Urothelium cell line (cell line): ENCODE measurements at places on chromosomes 4 and X.

GRCh38 chrX:21606002-21606401 lies 52.1 kb downstream of the KLHL34 start:
- DNase-seq = no peak

DNA sequence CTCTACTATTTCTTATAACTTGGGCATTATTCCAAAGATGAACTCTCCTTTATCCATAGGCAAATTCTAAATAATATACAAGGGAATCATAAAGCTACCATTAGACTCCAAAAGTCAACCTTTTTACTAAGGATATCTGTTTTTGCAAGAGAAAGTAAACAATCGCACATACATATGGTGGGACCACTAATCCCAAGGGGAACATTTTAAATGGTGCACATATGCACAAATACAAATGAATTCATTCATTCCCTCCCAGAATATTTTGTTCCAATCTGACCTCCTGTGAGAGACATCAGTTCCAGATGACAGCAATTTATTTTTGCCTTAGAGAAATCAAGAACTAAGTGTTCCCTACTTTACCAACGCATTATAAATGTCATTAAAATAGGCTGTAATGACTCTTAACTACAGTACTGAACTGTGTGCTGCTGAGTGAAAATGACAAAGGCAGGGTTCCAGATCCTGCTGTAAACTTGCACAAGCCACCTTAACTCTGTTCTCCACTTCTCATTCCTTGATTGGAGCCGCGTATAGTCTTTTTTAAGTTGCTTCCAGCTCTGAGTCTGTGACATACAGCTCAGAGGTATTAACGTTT lies 2.0 kb downstream of the DHX15 start:
- no peak for DNase-seq

- DNase-seq = no peak
Measured at GRCh38 chr4:101689220-101689619, 101.3 kb upstream of the BANK1 start.

DNA sequence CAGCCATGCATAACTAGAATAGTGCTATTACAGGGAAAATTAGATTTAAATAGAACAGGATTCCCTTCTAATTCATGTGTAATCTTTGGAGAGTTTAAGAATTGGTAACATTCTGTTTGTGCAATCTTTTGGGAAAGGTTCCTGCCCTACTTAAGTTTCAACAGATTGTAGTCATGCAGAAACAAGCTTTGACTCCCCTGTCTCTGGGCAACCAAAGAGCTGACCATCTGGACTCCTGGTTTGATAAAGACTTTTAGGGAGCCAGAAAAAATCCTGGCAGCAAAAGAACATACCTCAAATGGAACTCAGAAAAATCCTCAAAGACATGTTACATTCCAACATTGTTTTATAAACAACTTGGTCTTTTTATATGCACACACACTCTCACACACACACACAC lies 191.1 kb upstream of the NEIL3 start:
- no peak for DNase-seq

DNA sequence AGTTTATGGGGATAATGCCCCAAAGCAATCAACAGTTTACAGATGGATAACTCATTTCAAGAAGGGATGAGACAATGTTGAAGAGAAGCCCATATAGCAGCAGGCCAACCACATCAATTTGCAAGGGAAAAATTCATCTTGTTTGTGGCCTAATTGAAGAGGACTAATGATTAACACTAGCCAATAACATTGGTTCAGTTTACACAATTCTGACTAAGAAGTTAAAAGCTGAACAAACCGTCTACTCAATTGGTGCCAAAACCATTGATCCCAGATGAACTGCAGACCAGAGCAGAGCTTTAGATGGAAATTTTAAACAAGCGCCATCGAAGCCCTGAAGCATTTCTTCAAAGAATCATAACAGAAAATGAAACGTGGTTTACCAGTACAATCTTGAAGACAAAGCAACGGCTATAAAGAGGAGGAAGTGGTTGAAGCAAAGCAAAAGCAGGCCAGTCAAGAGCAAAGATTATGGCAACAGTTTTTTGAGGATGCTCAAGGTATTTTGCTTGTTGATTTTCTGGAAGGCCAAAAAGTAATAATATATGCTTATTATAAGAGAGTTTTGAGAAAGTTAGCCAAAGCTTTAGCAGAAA lies 20.5 kb upstream of the BLTP1 start:
- no peak for DNase-seq

DNA sequence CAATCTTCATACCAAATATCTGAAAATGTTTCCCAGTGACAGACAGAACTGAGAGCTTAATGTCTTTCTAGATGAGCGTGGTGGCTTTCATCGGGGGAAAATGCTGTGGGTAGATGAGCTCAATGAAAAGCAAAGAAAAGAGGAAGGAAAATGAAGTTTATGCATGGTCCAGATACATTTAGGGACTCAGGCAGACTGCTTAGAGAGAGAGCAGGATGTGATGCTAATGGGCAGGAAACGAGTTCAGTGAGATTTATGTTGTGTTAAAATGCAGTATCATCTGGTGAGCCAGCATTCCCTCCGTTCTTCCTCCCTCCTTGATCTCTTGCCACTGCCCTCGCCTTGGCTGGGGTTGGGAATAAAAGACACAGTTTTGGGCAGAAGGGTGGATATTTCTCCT lies 229.2 kb downstream of the GBA3 start:
- no peak for DNase-seq

- no peak for DNase-seq
Measured at GRCh38 chrX:154988719-154989118, 33.8 kb downstream of the F8 start.

DNA sequence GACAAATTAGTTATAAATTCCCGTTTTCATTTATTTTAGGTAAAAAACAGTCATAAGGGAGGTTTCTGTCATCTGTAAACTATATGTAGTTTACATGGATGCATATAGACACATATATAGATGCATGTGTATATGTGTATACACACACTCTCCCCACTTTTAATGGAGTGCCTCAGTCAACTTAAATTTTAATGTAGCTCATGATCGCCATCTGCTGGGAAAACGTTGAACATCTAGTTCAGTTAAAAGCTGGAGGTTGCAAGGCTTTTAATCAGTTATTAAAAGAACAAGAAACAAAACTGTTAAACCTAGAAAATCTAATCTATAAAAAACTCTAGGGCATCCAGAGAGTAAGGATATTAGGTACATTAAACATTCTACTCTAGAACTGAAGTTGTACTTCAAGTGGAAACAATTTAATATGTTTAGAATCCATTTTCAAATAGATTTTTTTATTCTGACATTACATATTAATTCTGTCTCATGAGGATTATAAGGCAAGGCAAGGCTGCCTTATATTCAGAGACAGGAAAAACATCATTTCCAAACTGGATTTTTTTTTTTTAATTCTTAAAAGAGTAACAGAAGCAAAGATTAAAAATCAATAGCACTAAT lies 122.6 kb downstream of the SHISA3 start:
- DNase-seq = peak; percentile 27

- no peak for DNase-seq
Measured at GRCh38 chr4:8150152-8151090, 8.2 kb downstream of the ABLIM2 start.

- no peak for DNase-seq
Measured at GRCh38 chr4:173205656-173206055, 37.0 kb downstream of the GALNT7 start.

GRCh38 chr4:47010347-47010911 lies 17.0 kb upstream of the GABRA4 start:
- DNase-seq = no peak

- no peak for DNase-seq
Measured at GRCh38 chrX:112761242-112762207, 79.1 kb downstream of the AMOT start.

GRCh38 chr4:147756417-147756816 lies 24.5 kb downstream of the ARHGAP10 start:
- DNase-seq = no peak

DNA sequence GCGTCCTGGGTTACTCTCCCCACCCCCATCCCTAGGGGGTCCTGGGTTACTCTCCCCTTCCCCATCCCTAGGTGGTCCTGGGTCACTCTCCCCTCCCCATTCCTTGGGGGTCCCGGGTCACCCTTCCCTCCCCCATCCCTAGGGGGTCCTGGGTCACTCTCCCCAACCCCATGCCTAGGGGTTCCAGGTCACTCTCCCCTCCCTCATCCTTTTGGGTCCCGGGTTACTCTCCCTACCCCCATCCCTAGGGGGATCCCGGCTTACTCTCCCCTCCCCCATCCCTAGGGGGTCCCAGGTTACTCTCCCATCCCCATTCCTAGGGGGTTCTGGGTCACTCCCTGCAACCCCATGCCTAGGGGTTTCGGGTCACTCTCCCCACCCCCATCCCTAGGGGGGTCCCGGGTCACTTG lies 1.5 kb downstream of the ASMTL start:
- no peak for DNase-seq
